ENCODE measurements at places on chromosomes 12 and 14.

GRCh38 chr14:102770147-102771123 lies 6.8 kb upstream of the TRAF3 start:
- DNase-seq, result no peak

GRCh38 chr12:52312086-52312485 lies 9.1 kb downstream of the KRT83 start:
- DNase-seq, result no peak

DNA sequence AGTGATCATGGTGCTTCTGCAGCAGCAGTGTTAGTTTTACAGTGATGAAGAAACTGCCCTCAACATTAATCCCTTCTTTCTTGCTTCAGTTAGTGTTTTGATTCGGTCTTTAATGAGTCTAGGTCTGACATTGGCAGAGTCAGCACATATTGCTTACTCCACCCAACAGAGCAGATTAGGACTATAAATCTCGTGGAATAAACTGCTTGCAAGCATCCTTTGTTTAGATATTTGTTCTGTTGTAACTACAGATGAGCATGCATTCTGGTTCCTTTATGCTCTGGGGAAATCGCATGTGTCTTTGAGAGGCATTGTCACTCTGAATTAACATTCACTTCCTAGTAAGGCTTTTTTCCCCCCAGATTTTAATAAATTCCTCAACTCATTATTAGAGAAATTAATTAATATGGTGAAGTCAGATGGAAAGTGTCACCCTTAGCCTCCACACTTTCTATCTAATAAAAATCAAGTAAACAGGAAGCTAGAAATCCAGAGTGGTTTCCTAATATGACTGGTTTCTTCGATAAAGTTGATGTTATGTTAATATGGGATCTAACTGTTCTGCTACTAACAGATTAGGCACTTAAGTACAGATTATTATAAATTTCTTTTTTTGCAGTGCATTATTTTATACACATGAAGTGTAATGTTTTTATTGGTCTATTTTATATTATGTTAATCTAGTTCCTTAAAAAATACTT lies 86.2 kb upstream of the SSTR1 start:
- no peak for DNase-seq

DNA sequence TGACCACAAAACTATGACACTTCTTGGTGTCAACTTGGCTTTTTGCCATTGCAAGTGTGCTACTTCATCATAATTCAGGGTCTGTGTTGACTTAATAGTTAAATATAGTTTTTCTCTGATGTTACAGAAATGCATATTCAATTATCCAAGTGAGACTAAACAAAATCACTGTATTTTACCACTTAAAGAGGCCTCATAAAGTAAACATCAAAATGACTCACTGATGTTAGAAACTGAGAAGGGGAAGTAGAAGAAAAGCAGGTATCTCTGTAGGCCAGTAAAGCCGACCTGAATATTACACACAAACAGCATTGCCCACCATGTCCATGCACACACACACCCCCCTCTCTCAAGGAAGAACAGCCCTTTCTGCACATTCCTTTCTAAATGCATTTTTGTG lies 55.4 kb downstream of the RPAP3 start:
- DNase-seq, result no peak

- DNase-seq, result no peak
These were observed 985.3 kb upstream of the FLRT2 start for GRCh38 chr14:84544486-84545131.

GRCh38 chr14:71231521-71232393 lies 324.5 kb downstream of the PCNX1 start:
- DNase-seq, result peak; percentile 23

- DNase-seq, result no peak
These were observed 131.8 kb downstream of the NEDD1 start for GRCh38 chr12:97038834-97039233.

- DNase-seq, result no peak
These were observed 26.5 kb downstream of the WDHD1 start for GRCh38 chr14:55000381-55000780.

DNA sequence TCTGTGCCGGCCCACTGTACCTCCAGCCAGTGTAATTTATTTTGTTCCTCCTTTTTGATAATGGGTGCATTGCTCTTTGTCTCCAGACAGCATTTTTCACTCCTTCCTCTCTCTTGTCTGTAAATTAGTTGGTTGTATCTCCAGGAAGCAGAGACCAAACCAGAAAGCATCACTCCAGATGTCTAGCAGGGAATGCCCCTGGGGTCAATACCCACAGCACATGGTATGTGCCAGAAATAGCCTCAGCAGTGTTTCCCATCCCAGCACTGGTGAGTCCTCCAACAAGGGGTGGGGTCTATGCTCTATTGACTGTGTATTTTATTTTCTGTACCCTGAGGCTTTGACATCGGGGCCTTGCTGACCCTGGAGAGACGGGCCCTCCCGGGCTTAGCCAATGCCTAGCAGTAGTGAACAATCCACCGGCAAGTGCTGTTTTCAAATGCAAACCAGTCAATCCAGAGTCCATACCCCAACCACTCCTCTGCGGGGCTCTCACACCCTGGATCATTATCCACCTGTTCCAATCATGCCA lies 50.2 kb upstream of the FZD10 start:
- no peak for DNase-seq

GRCh38 chr12:121189131-121189530 lies 20.8 kb upstream of the P2RX4 start:
- DNase-seq, result no peak

DNA sequence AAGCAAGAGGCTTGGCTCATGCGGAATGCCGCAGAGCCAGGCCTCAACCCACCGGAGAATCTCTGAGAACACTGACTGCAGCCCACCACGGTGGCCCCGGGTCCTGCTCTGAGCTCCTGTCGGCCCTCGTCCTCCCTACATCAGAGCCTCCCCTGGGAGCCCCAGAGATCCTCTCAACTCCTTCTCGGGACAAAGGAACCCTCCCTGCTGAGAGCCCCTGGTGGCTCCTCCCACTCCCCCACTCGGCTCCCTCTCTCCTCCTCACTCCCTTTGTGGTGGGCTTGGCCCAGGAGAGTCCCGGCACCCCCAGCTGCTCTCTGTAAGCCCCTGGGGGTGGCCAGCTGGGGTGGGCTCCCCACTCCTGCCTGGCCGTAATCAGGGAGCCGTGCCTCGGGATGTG lies 11.1 kb upstream of the INF2 start:
- no peak for DNase-seq

- DNase-seq, result no peak
These were observed 248.3 kb downstream of the FBXL14 start for GRCh38 chr12:1346126-1346525.

GRCh38 chr14:23294734-23295561 lies 7.7 kb downstream of the PPP1R3E start:
- DNase-seq, result no peak

DNA sequence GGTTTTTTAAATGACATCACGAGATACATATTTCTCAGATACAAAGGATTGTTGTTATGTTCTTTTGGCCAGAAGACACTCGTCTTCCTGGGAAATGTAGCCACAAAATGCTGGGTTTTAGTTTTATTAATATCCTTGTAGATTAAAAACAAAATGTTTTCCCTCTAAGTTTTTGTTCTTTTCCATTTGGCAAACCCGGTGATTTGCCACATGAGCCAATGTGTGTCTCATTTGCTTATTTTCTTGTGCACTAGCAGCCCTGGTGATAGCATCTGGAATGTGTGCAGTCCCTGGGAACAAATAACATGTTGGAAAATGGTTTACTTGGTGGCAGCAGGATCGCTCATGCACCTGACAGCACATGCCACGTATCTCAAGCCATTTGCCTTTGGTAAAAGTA lies 61.0 kb downstream of the HMGA2 start:
- no peak for DNase-seq

DNA sequence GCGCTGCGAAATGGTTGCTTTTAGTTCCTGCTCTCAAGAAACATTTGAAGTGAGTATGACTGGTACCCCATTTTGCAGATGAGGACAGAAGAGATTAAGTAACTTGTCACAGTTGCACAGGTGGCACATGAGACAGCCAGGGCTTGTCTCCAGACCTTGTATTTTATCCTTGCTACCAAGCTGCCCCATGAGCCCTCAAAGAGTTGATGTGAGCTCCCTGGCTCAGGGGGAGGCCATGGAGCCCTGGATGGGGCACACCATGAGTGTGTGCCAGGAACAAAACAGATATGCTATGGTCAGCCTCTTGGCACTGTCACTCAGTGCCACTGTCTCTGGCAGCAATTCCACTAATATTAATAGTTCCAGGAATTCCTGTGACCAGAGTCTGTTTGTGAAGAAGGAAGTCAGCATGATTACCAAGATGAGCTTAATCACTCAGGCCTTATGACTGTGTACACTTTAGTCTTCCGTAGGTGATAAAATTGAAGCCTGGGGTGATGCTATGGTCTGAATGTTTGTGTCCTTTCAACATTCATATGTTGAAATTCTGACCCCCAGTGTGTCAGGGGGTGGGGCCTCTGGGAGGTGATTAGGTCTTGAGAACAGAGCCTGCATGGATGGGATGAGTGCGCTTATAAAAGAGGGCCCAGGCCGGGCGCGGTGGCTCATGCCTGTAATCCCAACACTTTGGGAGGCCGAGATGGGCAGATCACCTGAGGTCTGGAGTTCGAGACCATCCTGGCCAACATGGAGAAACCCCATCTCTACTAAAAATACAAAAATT lies 806.8 kb downstream of the AACS start:
- DNase-seq, result no peak

GRCh38 chr12:121917950-121918678 lies at the start of gene CFAP251:
TSS of gene CFAP251 (plus strand) at chr12:121918592. CDS start at chr12:121921306, 2,714 bp downstream.
- peak; percentile 96 for DNase-seq

- DNase-seq, result no peak
These were observed 5.9 kb upstream of the BHLHE41 start for GRCh38 chr12:26130728-26131127.

DNA sequence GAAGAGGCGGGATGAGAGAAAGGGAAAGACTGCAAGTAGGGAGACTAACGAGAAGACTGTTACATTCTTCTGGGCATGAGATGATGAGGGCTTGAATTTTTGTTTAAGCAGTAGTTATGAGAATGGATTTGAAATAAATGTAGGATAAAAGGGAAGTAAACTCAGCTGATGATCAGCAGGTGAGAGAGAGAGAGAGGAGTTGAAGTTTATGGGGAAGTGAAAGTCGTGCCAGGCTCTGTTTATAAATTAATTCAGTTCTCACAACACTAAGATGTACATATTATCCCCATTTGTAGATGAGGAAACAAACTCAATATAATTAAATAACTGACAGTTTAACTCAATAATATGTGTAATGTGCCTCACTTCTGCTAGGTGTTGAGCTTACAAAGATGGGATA lies 170.0 kb upstream of the RMST start:
- no peak for DNase-seq

GRCh38 chr12:62834406-62834805 lies 100.5 kb downstream of the PPM1H start:
- DNase-seq, result no peak

DNA sequence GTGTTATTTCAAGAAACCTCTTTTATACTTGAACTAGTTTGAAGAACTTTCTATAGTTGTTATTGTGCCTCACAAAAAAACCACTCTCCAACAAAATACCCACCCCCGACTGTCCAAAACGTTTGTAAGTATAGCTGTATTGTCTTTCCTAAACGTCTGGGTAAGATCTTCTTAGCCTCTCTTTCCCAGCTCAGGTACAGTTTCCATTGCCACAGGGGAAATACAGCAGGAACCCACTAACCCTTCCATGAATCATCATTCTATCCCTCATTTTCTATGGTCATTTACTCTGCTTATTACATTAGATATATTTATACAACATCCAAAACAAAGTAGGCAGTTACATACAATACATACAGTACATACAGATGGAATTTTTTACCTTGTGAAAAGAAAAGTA lies 70.8 kb downstream of the ZFC3H1 start:
- DNase-seq, result no peak

DNA sequence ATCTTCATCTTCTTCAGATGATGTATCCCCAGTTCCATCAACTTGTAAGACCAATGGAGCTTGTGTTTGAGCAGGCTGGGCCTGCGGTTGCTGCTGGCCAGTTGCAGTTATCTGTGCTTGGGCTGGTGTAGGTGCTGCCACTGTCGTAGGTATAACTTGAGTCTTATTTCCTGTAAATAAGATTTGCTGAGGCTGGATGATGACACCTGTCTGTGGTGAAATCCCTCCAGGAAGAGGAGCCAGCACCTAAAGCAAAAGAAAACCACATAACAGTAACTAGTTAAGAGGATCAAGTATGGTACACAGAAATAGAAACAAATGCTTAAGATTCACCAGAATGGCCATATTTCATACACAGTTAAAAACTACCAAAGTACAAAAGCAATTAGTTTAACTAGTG lies 28.2 kb downstream of the GTF2A1 start:
- DNase-seq, result no peak

DNA sequence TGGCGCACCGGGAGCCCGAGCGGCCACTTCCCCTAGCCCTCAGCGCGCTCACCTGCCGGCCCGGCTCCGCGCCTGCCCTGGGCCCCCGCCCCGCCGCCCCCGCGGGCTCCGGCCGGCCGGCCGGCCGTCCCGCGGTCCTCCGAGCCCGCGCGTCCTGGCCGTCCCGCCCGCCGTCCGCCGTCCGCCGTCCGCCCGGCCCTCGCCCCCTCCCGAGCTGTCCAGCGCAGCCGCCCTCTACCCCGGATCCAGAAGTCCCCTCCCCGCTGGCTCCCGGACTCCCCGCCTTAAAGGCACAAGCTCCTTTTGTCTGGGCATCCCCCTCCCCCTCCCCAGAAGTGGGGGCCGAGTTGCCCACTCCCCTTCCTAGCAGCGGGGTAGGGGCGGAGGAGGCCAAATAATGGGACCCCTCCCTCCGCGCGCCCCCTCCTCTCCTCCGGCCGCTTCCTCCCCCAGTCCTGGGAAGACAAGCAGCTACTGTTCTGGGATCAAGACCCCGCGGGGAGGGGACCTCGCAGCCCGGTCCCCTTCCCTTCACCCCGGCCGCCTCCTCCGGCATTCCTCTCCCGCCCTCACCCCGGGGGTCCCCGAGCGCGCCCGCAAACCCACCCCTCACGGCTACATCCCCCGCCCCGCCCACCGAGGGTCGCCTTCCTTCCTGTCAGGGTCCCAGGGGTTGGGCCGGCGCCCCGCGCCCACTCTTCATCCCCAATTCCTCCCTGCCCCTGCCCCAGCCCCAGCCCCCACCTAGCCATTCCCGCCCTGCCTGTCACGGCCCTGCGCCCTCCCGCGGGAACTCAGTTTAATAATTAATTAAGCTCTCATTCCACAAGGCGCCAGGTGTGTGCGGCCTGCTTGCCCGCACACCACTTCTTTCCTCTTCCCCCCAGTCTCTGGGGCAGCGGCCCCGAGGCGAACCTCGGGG lies at the start of gene ADCY6:
TSS of gene ADCY6 (minus strand) at position 236 of the 922 bp plus-strand sequence. CDS start 5,655 bp downstream, outside the sequence.
- DNase-seq, result no peak

- no peak for DNase-seq
These were observed 34.5 kb upstream of the LGALS3 start for GRCh38 chr14:55094292-55095157.

GRCh38 chr14:45133683-45134050 lies 614 bp downstream of the FKBP3 start:
- no peak for DNase-seq

DNA sequence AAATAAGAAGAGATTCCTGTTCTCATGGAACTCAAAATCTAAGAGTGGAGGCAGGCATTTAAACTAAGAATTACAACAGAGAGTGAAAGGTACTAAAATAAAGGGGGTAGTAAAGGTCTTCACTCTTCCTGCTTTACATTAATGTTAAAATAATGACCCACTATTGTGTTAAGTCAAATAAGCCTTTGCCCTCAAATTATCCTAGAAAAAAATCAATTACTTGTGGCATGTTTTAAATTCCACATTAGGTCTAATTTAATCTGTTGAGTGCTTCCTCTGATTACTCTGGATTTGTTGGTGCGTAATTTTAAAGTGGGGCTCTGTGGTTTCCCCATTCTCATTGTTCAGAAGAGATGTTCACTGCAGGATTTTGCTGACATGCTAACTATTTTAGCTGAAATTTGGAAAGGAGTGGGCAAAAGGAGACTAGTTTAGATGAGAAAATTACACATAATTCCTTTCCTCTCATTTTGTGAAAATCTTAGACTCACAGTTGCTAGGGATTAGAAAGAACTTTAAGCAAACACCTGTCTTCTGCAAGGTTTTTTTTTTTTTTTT lies 35.5 kb downstream of the BTG1 start:
- DNase-seq, result no peak

All from GM12892 (cell line).